ENCODE measurements at places on chromosomes 3 and 15.

GRCh38 chr3:13095408-13095937, 22.2 kb upstream of the IQSEC1 start:
- DNase-seq: no peak

DNA sequence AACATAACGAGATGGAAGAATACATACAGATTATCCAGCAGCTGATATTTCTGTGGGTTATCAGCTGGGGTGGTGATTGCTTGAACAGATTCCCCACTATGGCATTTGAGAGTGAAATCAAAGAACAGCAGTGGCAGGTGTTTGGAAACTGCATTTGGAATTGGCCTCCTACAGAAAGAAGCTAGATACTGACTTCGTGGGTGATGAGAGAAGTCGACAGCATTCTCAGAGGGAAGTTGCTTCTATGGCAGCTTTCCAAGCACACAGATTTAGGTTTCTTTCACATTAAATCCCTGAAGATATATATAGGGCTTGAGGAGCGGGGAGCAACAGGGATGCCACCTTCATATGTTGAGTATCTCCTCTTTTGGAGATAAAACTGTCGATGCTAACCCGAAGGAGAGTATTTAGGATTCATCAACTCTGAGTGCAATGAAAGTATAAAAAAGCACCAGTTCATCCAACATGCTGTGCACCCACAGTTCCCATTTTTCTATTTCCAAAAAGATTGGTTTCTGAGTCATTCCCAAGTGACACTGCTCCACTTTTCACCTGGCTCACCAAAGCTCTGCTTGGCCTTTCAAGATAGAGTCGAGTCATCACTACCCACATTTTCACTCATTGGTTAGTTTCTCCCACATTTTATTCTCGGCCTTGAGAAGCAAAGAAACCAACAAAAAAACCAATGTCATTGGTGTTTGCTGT, 579.8 kb upstream of the SUCLG2 start:
- no peak for DNase-seq

- no peak for DNase-seq
Measured at GRCh38 chr3:191795196-191795595, 334.2 kb downstream of the PYDC2 start.

DNA sequence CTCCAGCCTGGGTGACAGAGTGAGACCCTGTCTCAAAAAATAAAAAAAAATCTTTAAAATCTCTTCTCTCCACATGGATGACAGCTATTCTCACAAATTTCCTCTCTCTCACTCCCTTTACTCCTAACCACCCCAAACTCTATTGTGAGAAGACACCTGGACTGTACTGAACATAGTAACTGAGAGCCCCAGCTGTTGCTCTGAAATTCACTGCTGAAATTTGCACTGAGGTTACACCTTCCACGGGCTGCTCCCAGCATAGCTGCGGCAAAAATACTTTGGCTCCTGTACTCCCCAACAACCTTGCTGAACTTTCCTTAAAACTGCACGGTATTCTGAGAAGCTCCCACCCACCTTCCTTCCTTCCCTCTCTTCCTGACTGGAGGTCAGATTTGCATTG, 4.4 kb upstream of the PCCB start:
- no peak for DNase-seq

DNA sequence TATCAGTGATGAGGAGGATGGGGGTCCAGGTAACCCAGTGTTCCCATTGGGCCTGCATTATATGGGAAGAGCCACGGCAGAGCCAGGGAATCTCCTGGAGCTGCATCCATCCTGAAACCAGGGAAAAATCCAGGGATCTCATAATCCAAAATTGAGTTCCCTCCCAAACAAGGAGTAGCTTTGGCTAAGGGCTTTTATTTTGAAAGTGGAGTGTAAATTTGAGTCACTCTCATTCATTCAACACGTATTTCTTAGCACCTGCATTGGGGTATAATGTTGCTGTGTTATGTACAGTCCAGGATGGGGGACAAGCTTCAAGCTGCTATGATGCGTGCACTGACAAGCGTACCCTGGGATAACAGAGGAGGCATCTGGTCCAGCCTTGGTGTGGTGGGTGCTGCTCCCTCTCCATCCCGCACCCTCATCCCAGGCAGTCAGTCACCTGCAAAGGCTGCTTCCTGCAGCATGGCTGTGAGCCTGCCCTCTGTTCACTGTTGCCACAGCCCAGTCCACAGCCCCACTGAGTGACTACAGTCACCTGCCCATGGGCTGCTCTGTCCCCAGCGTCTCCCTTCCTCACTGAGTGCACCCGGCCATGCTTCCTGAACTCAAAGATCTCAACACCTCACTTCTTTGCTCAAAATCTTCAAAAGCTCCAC, 135.6 kb downstream of the OPA1 start:
- no peak for DNase-seq

- no peak for DNase-seq
Measured at GRCh38 chr3:71288269-71288930, 295.1 kb downstream of the FOXP1 start.

- no peak for DNase-seq
Measured at GRCh38 chr3:557972-558371, 361.4 kb downstream of the CHL1 start.

DNA sequence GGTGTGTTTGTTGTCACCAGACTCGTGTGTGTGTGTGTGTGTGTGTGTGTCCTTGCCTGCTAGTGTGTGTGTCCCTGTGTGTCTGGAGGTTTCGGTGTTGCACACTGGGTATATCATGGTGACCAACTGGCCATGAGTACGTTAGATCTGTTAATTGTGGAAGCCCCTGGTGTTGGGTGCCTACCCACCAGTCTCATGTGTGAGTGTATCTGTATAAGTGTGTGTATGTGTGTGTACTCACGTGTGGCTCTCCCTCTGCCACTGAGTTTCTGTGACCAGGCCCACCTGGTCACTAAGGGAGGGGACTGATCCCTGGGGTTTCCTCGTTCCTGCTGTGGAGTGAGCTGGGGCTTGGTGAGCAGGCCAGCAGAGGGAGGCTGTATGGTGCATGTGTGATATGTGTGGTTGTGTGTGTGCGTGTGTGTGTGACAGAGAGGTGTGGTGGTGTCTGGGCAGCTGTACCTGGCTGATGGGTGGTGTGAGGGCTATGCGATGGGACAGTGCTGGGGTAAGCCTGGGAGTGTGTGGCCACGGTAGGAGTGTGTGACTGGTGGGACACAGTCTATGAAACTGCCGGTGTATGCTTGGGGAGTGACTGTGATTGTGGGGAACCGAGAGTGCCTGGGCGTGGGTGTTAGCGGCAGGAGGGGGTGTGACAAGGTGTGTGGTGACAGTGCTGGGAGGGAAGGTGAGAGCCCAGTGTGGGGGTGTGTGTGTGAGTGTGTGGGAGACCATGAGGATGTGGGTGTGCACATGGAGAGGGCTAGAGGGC, 1.8 kb downstream of the PRKCD start:
- DNase-seq: peak; percentile 60

GRCh38 chr15:83064859-83065258, 2.2 kb downstream of the BTBD1 start:
- DNase-seq: no peak

DNA sequence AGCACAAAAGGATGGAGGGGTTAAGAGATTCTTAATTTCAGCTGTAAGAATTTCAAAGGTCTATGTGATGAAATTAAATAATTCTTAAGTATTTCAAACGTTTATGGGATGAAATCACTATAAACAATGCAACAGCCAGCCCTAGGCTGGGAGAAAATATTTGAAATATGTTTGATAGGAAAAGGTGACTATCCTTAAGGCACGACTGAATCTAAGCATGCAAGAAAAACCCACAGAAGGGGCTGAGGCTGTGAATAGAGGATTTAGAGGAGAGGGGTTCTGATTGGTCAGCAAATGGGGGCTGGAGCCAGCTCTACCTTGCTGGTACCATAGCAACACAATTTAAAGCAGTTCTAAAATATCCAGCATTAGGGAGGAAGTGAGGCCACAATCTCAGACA, 220.8 kb upstream of the ATP10A start:
- DNase-seq: no peak

- no peak for DNase-seq
Measured at GRCh38 chr15:37221671-37222145, 121.4 kb upstream of the MEIS2 start.

DNA sequence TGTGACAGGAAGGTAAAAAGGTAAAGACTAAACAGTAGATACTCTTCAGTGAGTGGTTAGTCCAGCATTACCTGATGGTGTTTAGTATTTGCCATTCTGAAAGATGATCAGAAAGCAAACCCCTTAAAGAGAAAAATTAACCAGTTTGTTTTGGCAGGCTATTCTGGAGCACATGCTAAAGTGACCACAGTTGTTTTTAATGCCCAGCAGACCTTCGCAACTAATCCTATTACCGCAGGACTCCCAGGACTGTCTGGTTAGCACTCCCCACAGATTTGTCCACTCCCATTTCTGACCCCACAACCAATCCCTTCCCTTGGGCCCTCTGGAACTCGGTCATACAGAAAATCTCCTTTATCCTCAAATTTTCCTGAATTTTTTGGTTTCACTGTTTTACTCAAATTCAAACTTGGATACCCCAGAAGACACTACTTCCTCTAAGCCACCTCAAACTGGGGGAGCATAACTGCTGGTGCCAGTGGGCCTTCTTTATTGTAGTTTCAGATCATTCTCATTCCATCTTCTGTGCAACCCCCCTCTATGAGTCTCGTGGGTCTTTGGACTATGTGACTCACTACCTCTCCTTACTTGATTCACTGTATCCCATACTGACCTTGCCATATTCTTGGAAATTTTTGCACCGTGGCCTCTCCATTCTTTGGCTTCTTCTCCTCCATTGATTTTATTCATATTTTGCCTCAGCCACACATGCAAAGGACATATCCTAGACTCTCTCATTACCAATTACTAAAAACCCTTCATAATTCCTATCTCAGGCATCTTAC, 104.4 kb downstream of the RBMS3 start:
- no peak for DNase-seq

- no peak for DNase-seq
Measured at GRCh38 chr3:149832086-149832485, 19.1 kb downstream of the RNF13 start.

Measured in CD4-positive, alpha-beta T cell treated with Interleukin-17A for 4 hours (primary cell).